ENCODE measurements at places on chromosomes 11 and 22. TPM values are rescaled to one million over a fixed set of nuclear protein-coding genes. Genes with fewer than 3 reads are reported as not detected.

Gene CSNK2A3
- total RNA-seq = 2.2 TPM

Gene PHLDB1
- total RNA-seq = 10.2 TPM

Gene C11orf91
- not detected for total RNA-seq

Gene RAG1
- 1.7 TPM for total RNA-seq

Gene RBM14
- total RNA-seq = 10.4 TPM

Gene TRIM66
- 1.7 TPM for total RNA-seq

Gene HEPN1
- total RNA-seq = not detected

Gene LRRC55
- not detected for total RNA-seq

Gene CRYBB1
- total RNA-seq = not detected

Gene P4HA3
- not detected for total RNA-seq

Gene MUC6
- not detected for total RNA-seq

Gene ANO9
- total RNA-seq = 7.7 TPM

Gene LRRC10B
- total RNA-seq = not detected

Gene RASGRP2
- 0.48 TPM for total RNA-seq

Gene FOLR2
- not detected for total RNA-seq

Gene CRYBA4
- total RNA-seq = not detected

Gene MYO18B
- not detected for total RNA-seq

Gene HEPHL1
- 2.2 TPM for total RNA-seq

Gene OR2AT4
- not detected for total RNA-seq

Gene BATF2
- 0.21 TPM for total RNA-seq

Gene ANAPC15
- 15.2 TPM for total RNA-seq

Gene SLC22A6
- total RNA-seq = not detected

Gene FBLN1
- total RNA-seq = 37.1 TPM

Gene AHNAK
- 668 TPM for total RNA-seq

Gene APOL5
- not detected for total RNA-seq

Gene ROM1
- 3.0 TPM for total RNA-seq

Gene ANO5
- total RNA-seq = under 0.01 TPM

Gene UBQLNL
- not detected for total RNA-seq

Gene RASSF10
- total RNA-seq = 1.5 TPM
